Activated naive CD8-positive, alpha-beta T cell treated with anti-CD3 and anti-CD28 coated beads, Interleukin-2, amount 10 ng/mL, durations not matched to agents 7 days and 5 days (primary cell): ENCODE measurements at places on chromosomes 16 and 17. TPM values are rescaled to one million over a fixed set of nuclear protein-coding genes. Genes with fewer than 3 reads are reported as not detected.

DNA sequence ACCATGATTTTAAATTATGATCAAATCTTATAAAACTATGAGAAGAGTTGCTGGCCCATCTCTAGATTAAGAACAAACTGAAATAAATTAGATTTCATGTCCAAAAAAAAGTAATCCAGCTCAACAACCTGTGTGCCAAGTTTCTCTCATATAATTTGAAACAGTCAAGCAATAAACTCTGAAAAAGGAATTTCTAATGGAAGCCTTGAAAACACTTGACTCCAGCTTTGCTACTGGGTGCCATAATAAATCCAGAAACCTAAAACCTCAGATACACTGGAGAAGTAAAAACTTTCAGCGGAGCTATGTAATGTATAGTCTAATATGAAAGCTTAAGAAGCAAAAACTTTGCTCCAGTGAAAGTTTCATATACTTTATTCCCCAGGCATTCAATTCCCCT lies 25.5 kb downstream of the RPGRIP1L start:
- H3K36me3 ChIP-seq, result peaks cover 2% of the 10 kb centered on the region
- no peak for DNase-seq
- H3K27ac ChIP-seq, result no peak overlapping the region

- H3K27ac ChIP-seq, result no peak overlapping the region
- H3K4me1 ChIP-seq, result peaks cover 5% of the 10 kb centered on the region
- no peak overlapping the region for H3K4me3 ChIP-seq
- peaks cover 2% of the 10 kb centered on the region for H3K36me3 ChIP-seq
- no peaks in the 10 kb centered on the region for H3K27me3 ChIP-seq
These were observed 46.5 kb upstream of the CLEC18A start for GRCh38 chr16:69904495-69905170.

Gene TVP23A
- not detected for total RNA-seq

- peaks cover 23% of the 10 kb centered on the region for H3K4me1 ChIP-seq
- peak overlapping the region; percentile 98 for H3K27ac ChIP-seq
- no peaks in the 10 kb centered on the region for H3K27me3 ChIP-seq
- DNase-seq, result peak; percentile 53
- peak overlapping the region; percentile 96 for H3K4me3 ChIP-seq
- peaks cover 17% of the 10 kb centered on the region for H3K36me3 ChIP-seq
These were observed 1.0 kb downstream of the RNF166 start for GRCh38 chr16:88705076-88705684.

- no peaks in the 10 kb centered on the region for H3K27me3 ChIP-seq
- H3K4me1 ChIP-seq, result no peaks in the 10 kb centered on the region
- peaks cover 18% of the 10 kb centered on the region for H3K36me3 ChIP-seq
These were observed 15.7 kb downstream of the PHKB start for GRCh38 chr16:47476654-47477345.

Gene OR3A3
- not detected for total RNA-seq

- no peak for DNase-seq
- H3K4me1 ChIP-seq, result no peaks in the 10 kb centered on the region
- H3K27ac ChIP-seq, result no peak overlapping the region
- no peaks in the 10 kb centered on the region for H3K27me3 ChIP-seq
- H3K4me3 ChIP-seq, result no peak overlapping the region
These were observed 44.4 kb downstream of the CLEC19A start for GRCh38 chr16:19329932-19330331.

Gene CACNG1
- total RNA-seq, result not detected

GRCh38 chr17:41315814-41316445 lies 420 bp upstream of the KRTAP17-1 start:
- H3K27me3 ChIP-seq, result peaks cover 2% of the 10 kb centered on the region
- H3K4me1 ChIP-seq, result peaks cover 3% of the 10 kb centered on the region
- H3K27ac ChIP-seq, result no peak overlapping the region
- no peak for DNase-seq

Gene OR1E2
- not detected for total RNA-seq

DNA sequence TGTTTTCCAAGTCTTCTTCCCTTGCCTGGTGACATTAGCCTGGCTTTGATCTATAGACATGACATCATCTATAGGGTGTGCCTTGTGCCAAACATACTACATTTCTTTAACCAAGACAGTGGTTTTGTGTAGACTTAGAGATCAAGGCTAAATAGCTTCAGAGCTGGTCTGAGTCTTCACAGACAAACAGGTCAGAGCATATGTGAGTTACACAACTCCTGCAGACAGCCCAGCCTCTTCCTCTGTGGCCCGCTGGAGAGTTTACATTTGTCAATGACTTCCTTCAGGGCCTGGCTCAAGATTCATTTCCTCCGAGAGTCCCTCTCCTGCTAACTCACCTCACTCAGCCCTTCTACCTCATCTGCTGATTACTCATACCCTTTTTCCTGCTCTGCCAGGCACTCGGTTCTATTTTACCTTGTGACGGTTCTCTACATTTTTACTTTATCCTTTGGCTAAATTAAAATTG lies 73.1 kb upstream of the TANC2 start:
- H3K27me3 ChIP-seq, result peaks cover 3% of the 10 kb centered on the region
- H3K4me1 ChIP-seq, result peaks cover 9% of the 10 kb centered on the region
- peak overlapping the region; percentile 5 for H3K27ac ChIP-seq
- no peak overlapping the region for H3K4me3 ChIP-seq
- no peaks in the 10 kb centered on the region for H3K36me3 ChIP-seq
- DNase-seq, result no peak

DNA sequence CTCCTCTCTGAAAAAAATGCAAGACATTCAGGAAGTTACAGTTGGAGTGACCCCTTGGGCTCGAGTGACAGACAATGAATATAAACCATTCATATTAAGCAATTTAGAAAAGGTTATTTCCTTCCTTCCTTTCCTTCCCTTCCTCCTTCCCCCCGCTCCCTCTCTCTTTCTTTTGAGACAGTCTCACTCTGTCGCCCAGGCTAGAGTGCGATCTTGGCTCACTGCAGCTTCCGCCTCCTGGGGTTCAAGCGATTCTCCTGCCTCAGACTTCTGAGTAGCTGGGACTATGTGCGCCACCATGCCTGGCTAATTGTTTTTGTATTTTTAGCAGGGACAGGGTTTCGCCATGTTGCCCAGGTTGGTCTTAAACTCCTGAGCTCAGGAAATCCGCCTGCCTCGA lies 13.2 kb downstream of the PSMD12 start:
- H3K4me1 ChIP-seq, result peaks cover 9% of the 10 kb centered on the region
- peaks cover 27% of the 10 kb centered on the region for H3K36me3 ChIP-seq
- no peak overlapping the region for H3K4me3 ChIP-seq
- no peak overlapping the region for H3K27ac ChIP-seq

Gene PIRT
- total RNA-seq, result not detected

DNA sequence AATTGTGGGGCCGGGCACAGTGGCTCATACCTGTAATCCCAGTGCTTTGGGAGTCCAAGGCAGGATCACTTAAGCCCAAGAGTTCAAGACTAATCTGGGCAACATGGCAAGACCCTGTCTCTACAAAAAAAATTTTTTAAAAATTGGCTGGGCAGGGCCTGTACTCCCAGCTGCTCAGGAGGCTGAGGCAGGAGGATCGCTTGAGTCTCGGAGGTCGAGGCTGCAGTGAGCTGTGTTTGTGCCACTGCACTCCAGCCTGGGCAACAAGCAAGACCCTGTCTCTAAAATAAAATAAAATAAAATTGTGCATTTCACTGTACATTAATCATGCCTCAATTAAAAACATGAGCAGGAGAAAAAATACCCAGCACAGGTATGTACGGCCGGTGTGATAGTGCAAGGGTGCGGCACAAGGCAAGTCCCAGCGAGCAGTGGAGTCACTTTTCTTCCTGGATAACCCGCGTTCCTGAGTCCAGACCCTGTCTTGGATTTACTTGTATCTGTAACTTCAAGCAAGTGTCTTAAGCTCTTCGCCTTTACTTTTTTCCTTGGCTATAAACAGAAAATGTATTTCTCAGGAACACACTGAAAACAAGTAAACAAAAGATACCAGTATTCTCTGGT lies 11.4 kb downstream of the ZDHHC7 start:
- H3K4me1 ChIP-seq, result peaks cover 23% of the 10 kb centered on the region
- H3K36me3 ChIP-seq, result peaks cover 11% of the 10 kb centered on the region
- DNase-seq, result no peak

GRCh38 chr17:70265471-70265870 lies 96.1 kb downstream of the KCNJ2 start:
- no peak overlapping the region for H3K27ac ChIP-seq
- no peaks in the 10 kb centered on the region for H3K4me1 ChIP-seq
- no peaks in the 10 kb centered on the region for H3K27me3 ChIP-seq
- DNase-seq, result no peak

- DNase-seq, result no peak
- peaks cover 3% of the 10 kb centered on the region for H3K4me1 ChIP-seq
- H3K27me3 ChIP-seq, result peaks cover 6% of the 10 kb centered on the region
- no peak overlapping the region for H3K27ac ChIP-seq
- H3K36me3 ChIP-seq, result no peaks in the 10 kb centered on the region
These were observed 26.3 kb upstream of the OR4D1 start for GRCh38 chr17:58121925-58122324.

- H3K4me1 ChIP-seq, result no peaks in the 10 kb centered on the region
- H3K27ac ChIP-seq, result no peak overlapping the region
These were observed 39.0 kb downstream of the NLRP1 start for GRCh38 chr17:5545051-5545987.

Gene CRYBA1
- total RNA-seq, result not detected

Gene WIPI1
- total RNA-seq, result 34.8 TPM

DNA sequence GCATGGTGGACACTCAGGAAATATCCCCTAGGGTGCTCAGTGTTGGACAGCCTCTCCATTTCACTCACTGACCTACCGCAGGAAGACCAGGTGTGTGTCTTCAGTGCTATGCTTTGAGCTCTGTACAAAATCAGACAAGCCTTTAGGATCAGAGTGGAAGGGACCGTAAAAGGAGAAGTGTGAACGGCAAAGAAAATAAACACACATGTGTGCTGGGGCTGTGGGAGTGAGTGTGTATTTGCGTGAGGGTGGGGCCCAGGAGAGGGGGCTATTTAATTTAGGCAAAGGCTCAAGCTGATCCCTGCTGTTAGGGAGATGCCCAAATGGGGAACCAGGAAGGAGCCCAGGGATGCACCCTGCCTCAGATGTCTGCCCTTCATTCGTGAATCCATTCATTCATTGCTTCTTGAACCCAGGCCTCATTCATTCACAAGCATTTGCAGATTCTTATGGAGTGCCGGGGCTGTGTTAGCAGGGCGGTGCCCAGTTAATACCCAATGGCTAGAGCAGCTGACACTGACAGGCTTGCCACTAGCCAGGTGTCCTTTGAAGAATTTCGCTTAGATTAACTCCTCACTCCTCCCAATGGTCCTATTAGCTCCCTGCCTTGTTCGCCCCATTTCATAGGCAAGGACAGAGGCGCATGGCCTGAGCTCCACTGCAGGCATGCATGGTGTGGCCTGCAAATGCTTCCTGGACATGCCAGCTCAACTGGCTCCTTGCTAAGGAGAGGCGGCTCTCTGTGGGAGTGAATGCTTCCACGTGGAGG lies 296.7 kb upstream of the FOXF1 start:
- peaks cover 7% of the 10 kb centered on the region for H3K36me3 ChIP-seq
- H3K4me1 ChIP-seq, result peaks cover 8% of the 10 kb centered on the region
- no peak for DNase-seq
- H3K27ac ChIP-seq, result no peak overlapping the region

- H3K27me3 ChIP-seq, result no peaks in the 10 kb centered on the region
- H3K36me3 ChIP-seq, result no peaks in the 10 kb centered on the region
- H3K4me1 ChIP-seq, result no peaks in the 10 kb centered on the region
- DNase-seq, result no peak
These were observed 342.2 kb upstream of the DYNLRB2 start for GRCh38 chr16:80198311-80199299.

- peaks cover 31% of the 10 kb centered on the region for H3K36me3 ChIP-seq
- H3K4me3 ChIP-seq, result peak overlapping the region; percentile 87
- H3K27me3 ChIP-seq, result no peaks in the 10 kb centered on the region
- peaks cover 31% of the 10 kb centered on the region for H3K4me1 ChIP-seq
- no peak for DNase-seq
These were observed 714 bp downstream of the SPATA33 start for GRCh38 chr16:89658221-89658879.

- peaks cover 19% of the 10 kb centered on the region for H3K36me3 ChIP-seq
- no peak for DNase-seq
- H3K4me3 ChIP-seq, result no peak overlapping the region
- H3K27me3 ChIP-seq, result no peaks in the 10 kb centered on the region
- peaks cover 29% of the 10 kb centered on the region for H3K4me1 ChIP-seq
These were observed 4.0 kb downstream of the ITGAD start for GRCh38 chr16:31397096-31397660.

GRCh38 chr17:66589892-66590291 lies 245.0 kb upstream of the CACNG5 start:
- H3K4me1 ChIP-seq, result peaks cover 3% of the 10 kb centered on the region
- H3K27ac ChIP-seq, result no peak overlapping the region
- DNase-seq, result no peak
- peaks cover 18% of the 10 kb centered on the region for H3K36me3 ChIP-seq

Gene CCL17
- not detected for total RNA-seq

Gene GNG13
- not detected for total RNA-seq

- H3K36me3 ChIP-seq, result peaks cover 4% of the 10 kb centered on the region
- H3K27ac ChIP-seq, result peak overlapping the region; percentile 88
- no peaks in the 10 kb centered on the region for H3K27me3 ChIP-seq
These were observed 35.4 kb upstream of the LITAF start for GRCh38 chr16:11621920-11622651.

DNA sequence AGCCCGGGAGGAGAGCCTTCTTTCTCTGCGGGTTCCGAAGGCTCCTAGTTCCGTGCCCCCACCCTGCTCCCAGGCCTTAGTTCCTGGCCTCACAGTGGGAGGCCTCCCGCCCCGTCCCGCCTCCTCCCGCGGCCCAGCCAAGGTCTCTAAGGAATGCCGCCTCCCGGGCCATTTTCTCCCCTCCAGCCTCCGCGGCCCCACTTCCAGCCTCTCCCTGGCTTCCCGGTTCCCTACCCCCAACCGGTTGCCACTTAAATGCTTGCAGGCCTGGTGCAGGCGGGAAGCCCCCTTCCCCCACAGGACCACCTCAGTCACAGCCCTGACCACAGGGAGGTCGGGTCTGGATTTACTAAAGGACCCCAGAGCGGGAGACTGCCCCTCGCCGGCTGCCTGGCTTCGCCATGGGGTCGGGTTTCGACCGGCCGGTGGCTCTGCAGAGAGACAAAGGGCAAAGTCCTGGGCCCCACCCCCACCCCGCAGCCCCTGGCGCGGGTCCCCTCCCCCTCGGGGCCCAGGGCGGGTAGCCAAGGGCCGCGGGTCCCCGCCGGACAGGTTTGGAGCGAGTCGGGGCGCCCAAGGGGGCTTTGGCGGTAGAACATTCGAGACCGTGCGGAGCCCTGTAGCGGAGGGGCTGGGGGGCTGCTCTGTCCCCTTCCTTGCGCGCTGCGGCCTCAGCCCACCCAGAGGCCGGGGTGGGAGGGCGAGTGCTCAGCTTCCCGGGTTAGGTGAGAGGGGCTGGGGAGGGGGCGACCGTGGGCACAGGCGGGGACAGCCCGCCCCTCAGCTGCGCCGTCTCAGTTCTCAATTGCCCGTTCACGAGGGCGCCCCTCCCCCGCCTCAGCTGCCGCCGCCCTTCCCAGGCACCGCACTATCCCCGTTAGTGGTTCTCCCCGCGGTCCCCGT lies 16.4 kb downstream of the IGF2BP1 start:
- H3K27me3 ChIP-seq, result peaks cover 57% of the 10 kb centered on the region
- no peaks in the 10 kb centered on the region for H3K4me1 ChIP-seq
- no peak overlapping the region for H3K27ac ChIP-seq
- H3K4me3 ChIP-seq, result no peak overlapping the region
- DNase-seq, result no peak
- H3K36me3 ChIP-seq, result no peaks in the 10 kb centered on the region

Gene TBC1D3G
- total RNA-seq, result not detected

- H3K36me3 ChIP-seq, result peaks cover 3% of the 10 kb centered on the region
- peaks cover 17% of the 10 kb centered on the region for H3K4me1 ChIP-seq
- H3K27me3 ChIP-seq, result peaks cover 7% of the 10 kb centered on the region
- no peak for DNase-seq
These were observed 5.5 kb upstream of the ACSF2 start for GRCh38 chr17:50420419-50421112.
